ENCODE measurements at places on chromosomes 1 and 21. TPM values are rescaled to one million over a fixed set of nuclear protein-coding genes. Genes with fewer than 3 reads are reported as not detected.
A peak's percentile ranks its signal among the peaks of the same experiment; 100 is the strongest.

CCDC24 gene
- total RNA-seq: 5.4 TPM

KCNE2 gene
- 0.66 TPM for total RNA-seq

UBL4B gene
- total RNA-seq: 0.96 TPM

FRRS1 gene
- 12.1 TPM for total RNA-seq

GRCh38 chr1:183319051-183319450 lies 99.1 kb downstream of the NMNAT2 start:
- DNase-seq: no peak
- H3K36me3 ChIP-seq: no peaks in the 10 kb centered on the region
- peaks cover 10% of the 10 kb centered on the region for H3K4me1 ChIP-seq
- H3K27me3 ChIP-seq: no peaks in the 10 kb centered on the region
- H3K27ac ChIP-seq: peak overlapping the region; percentile 89

DNA sequence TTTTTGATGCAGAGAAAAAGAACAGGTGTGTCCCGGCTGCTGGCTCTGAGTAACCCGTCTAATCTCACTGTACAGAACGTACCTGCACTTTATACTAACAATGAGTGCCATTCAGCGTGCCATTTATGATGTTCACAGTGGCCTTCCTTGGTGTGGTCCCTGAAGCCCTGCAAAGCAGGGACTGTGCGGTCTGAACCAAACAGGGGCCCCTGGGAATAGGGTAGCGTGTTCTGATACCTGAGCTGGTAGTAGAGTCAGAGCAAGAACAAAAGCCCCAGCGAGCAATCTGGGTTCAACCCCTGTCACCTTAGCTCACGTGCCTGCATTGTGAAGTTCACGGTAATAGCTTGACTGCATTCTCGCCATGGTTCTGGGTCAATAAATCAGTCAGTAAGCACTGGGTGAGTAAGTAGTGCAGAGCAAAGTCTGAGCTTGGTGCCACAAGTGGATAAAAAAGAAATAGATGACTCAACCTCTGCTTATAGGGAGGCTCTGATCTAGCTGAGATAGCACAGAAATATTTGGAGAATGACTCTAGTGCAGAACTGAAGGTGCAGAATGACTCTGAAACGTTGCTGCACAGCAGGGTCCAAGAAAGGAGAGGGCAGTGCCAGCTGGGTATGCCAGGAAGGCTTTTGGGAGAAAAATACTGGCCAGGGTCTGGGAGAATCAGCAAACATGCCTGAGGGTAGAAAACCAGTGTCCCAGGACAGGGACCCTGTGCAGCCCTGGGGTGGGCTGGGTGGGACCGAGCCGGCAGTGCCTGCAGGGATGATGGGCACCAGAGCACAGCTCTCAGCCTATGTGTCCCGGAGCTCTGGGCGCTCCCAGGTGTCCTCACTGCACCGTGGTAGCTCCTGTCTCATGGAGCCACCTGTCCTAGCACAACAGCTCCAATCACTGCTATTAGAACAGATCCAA lies 125.9 kb downstream of the RHOU start:
- H3K27ac ChIP-seq: no peak overlapping the region
- peaks cover 5% of the 10 kb centered on the region for H3K4me1 ChIP-seq
- H3K4me3 ChIP-seq: no peak overlapping the region
- H3K27me3 ChIP-seq: no peaks in the 10 kb centered on the region

DNA sequence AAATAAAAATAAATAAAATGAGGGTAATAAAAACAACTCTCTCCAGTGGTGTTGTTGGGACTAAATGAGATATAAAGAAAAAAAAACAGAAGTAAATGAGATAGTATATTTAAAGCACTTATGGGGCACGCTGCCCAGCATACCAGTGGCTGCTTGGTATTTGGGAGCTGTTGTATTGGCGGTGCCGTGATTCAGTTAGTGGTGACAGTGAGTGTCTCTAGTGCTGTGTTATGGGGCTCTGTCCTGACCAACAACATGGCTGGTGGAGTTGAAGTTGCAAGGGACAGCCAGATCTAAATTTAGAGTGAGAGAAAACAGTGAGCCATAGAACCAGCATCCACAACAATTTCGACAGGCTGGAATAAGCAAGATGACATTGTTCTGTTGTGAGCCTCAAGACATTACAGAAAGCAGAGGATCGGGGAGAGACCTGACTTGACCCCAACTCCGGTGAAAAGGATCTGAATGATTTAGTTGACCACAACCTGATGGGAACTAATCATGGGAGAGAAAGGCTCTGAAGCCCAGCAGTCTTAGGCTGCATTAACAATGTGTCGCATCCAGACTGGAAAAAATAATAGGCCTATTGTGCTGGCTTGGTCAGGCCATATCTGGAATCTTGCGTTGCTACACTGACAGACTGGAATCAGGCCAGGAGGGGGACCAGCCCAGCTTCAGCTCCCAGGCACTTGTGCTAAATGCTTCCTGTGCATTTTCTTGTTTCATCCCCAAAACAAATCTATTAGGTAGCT lies 2.4 kb upstream of the MFSD2A start:
- peak overlapping the region; percentile 69 for H3K27ac ChIP-seq
- no peaks in the 10 kb centered on the region for H3K27me3 ChIP-seq
- no peaks in the 10 kb centered on the region for H3K36me3 ChIP-seq

- no peak for DNase-seq
- H3K4me3 ChIP-seq: no peak overlapping the region
- no peaks in the 10 kb centered on the region for H3K36me3 ChIP-seq
- no peak overlapping the region for H3K27ac ChIP-seq
Observed at GRCh38 chr1:230368871-230369270, 57.3 kb downstream of the PGBD5 start.

- no peaks in the 10 kb centered on the region for H3K4me1 ChIP-seq
- DNase-seq: no peak
Observed at GRCh38 chr1:38476850-38477178, 382.8 kb downstream of the RRAGC start.

Measured in breast epithelium (tissue), 4 donors.